Activated effector memory CD4-positive, alpha-beta T cell treated with anti-CD3 and anti-CD28 coated beads, Interleukin-2, amount 50 U/mL, for 16 hours (primary cell): ENCODE measurements at places on chromosomes 6 and 20.

DNA sequence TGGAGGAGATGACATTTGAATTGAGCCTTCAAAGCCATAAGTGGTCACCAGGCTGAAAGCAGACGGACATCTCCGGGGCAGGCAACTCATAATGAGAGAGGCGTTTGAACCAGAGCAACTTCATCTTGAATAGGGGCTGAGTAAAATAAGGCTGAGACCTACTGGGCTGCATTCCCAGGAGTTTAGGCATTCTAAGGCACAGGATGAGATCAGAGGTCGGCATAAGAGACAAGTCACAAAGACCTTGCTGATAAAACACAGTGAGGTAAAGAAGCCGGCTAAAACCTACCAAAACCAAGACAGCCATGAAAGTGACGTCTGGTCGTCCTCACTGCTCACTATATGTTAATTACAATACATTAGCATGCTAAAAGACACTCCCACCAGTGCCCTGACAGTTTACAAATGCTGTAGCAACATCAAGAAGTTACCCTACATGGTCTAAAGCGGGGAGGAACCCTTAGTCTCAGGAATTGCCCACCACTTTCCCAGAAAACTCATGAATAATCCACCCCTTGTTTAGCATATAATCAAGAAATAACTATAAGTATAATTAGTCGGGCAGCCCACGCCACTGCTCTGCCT lies 194.7 kb upstream of the SOX4 start:
- DNase-seq, result no peak

GRCh38 chr6:56593801-56594318 lies 48.8 kb downstream of the DST start:
- no peak for DNase-seq

DNA sequence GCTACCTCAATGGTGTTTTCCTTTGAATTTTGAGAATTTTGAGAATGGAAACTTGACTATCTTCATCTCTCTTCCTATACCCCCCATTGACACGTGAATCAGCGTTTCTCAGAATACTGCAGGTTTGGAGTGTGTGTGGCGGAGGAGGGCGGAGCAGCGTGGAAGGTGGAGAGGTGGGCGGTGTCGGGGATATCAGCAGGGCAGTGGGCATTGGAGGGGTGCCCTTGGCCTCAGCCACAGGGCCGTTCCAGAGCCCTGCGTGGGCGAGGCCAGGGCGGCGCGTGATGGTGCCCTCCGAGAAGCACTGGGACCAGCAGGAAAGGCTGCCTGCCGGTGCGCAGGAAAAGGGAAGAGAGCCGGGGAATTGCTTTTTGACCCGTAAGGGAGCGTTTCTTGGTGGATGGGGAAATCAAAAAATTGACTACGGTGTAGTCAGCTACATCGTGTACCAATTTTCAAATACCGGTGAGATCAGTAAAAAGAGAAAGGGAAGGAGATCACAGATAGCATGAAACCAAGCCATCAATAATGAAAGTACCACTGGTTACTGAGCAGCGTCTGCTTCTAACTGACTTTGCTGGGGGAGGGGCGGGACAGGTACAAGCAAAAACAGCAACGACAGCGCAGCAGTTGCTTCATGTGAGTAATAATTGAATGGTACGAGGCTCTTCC lies 82.7 kb upstream of the DUSP22 start:
- peak; percentile 88 for DNase-seq

DNA sequence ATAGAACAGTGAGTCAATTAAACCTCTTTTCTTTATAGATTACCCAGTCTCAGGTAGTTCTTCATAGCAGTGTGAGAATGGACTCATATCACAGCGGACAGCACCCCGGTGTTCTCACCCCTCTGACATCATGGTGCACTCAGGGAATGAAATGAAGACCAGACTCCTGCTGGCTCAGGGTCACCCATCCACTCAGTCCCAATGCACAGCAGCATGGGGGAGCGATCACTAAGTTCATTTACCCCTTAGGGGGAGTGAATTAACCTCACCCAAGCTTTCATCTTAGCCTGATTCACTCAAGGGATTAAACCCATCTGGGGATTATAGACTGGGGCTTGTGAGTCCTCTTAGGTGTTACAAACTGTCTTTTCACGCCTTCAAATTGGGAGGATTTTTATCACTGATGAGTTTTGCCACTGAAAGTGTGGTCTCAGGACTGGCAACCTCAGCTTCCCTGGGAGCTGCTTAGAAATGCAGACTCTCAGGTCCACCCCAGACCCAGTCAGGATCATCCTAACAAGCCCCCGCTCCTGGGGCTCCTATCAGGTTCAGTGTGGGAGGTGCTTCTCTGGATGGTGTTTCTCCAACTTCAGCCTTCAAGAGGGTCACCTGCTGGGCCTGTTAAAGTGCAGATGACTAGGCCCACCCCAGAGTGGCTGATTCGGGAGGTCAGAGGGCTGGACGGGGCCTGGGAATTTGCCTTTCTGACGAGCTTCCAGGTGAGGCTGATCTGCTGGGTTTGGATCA lies 44.3 kb upstream of the FRMD1 start:
- no peak for DNase-seq

- DNase-seq, result no peak
Measured at GRCh38 chr6:31639449-31639861, 13.0 kb downstream of the BAG6 start.

GRCh38 chr6:7216941-7217621 lies 95.9 kb downstream of the SSR1 start:
- DNase-seq, result no peak

GRCh38 chr20:34407962-34408474 lies 44.9 kb downstream of the ITCH start:
- DNase-seq, result no peak

DNA sequence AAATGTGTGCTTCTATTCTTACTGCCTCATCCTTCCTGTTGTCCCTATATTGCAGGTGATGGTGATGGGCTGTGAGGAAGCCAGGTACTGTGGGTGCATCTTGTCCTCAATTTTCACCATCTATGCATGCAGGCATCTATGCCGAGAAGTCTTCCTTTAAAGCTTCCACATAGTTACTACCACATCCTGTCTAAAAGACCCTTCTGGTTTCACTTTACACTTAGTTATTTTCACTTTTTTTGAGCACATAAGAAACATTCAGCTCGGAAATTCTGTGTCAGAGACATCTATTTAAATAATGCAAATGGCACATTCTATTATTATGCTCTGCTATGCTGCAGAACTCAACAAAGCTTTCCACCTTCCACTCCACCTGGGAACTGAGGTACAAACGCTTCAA lies 28.2 kb upstream of the FABP7 start:
- DNase-seq, result no peak

- peak; percentile 92 for DNase-seq
Measured at GRCh38 chr20:36202891-36203338, 33.4 kb upstream of the AAR2 start.

DNA sequence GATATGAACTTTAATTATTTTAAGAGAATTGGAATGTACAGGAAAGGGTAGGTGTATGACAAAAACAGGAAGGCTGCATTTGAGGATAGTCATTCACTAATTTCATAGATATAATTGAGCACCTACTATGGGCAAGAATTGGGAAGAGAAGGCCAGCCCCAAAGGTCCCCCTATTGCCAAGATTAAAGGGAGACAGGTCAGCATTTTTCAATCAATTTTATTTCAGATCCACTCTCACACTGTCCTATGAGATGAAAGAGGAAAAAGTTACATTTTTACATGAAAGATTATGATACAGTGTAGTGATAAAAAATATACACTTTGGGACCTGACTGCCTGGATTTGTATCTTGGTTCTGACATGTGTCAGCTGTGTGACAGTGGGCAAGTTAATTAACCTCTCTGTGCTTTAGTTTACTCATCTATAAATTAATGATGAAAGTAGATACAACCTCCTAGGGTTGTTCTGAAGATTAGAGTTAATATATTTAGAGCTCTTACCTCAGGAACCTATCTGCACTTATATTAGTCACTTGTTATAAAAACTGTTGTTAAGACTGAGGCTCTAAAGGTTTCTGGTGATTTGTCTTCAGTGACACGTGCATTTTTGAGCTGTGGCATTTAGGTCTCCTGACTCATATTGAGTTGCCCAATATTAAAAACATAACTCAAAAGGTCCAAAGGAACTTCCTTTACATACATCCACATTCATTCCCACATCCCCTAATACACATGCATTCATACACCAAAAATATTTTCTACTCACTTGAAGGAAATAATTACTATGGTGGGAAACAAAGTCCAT lies 45.7 kb downstream of the SCGN start:
- no peak for DNase-seq

- no peak for DNase-seq
Measured at GRCh38 chr6:134640229-134640628, 309.7 kb downstream of the ALDH8A1 start.
